ENCODE measurements at places on chromosomes 2 and 18.

- no peak for DNase-seq
Measured at GRCh38 chr2:42087857-42088195, 40.0 kb downstream of the PKDCC start.

DNA sequence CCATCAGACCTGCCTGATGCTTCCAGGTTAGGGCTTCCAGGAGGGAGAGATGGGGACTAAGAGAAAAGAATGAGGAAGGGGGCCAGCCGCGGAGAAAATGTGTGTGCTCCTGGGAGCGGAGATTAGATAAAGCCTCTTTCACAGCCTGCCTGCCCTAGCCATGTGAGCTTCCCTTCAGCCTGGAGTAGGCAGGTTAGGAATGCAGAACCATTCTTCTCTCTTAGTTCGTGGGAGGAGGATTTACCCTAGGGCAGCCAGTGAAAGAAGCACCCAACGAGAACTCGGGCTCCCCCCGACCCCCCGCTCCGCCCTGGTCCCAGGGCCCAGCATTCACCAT lies 36.1 kb downstream of the POMC start:
- no peak for DNase-seq

- peak; percentile 73 for DNase-seq
Measured at GRCh38 chr18:58541146-58541788, 87.6 kb downstream of the ALPK2 start.

DNA sequence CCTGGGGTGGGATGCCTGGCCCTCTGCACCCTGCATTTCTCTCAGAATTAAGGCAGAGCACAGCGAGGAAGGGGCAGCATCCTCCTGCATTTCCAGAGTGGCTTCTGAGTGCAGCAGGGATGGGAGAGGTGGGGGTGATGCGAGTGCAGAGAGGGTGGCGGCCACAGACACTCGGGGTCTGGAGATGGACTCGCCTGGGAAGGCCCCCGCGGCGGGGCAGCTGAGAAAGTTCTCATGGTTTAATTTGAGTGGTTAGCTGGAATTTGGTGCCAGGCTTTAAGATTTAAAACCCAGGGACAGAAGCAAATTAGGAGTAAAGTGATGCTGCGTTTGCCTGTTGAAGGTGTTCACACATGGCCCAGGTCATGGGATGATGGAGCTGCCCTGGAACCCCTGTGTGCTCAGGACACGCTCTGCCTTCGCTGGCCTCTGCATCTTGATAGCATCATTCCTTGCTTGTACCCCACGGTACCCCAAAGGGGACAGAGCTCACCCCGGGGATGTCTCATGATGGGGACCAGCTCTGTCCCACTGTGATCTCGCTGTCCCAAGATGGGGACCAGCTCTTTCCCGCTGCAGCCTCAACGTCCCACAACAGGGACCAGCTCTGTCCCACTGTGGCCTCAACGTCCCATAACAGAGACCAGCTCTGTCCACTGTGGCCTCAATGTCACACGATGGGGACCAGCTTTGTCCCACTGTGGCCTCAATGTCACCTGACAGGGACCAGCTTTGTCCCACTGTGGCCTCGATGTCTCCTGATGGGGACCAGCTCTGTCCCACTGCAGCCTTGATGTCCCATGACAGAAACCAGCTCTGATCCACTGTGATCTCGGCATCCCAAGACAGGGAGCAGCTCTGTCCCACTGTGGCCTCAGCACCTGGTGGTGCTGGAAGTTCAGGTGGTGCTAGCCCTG lies 27.5 kb downstream of the TMEM18 start:
- peak; percentile 37 for DNase-seq

DNA sequence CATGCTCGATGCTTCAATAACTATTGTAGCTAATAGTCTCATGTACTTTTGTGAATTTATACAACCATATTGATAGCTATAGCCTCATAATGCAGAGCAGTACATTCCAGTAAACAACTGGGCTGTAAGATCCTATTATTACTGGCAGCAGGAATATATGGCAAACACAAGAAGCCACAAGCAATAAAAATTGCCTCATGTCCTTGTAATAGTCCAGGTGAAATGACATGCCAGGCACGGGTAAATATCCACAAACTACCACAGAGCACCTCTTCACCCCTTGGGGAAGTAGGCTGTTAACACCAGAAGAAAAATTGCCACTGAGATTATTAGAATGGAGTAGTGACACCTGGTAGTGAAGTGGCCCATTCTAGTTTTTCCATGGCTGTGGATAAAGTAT lies 158.3 kb downstream of the MTX2 start:
- no peak for DNase-seq

GRCh38 chr18:66676699-66677098 lies 72.8 kb upstream of the CDH19 start:
- DNase-seq: no peak

- DNase-seq: no peak
Measured at GRCh38 chr2:194545978-194546377, 1111.0 kb upstream of the SLC39A10 start.

- DNase-seq: no peak
Measured at GRCh38 chr2:238459081-238459629, 32.4 kb downstream of the ASB1 start.

DNA sequence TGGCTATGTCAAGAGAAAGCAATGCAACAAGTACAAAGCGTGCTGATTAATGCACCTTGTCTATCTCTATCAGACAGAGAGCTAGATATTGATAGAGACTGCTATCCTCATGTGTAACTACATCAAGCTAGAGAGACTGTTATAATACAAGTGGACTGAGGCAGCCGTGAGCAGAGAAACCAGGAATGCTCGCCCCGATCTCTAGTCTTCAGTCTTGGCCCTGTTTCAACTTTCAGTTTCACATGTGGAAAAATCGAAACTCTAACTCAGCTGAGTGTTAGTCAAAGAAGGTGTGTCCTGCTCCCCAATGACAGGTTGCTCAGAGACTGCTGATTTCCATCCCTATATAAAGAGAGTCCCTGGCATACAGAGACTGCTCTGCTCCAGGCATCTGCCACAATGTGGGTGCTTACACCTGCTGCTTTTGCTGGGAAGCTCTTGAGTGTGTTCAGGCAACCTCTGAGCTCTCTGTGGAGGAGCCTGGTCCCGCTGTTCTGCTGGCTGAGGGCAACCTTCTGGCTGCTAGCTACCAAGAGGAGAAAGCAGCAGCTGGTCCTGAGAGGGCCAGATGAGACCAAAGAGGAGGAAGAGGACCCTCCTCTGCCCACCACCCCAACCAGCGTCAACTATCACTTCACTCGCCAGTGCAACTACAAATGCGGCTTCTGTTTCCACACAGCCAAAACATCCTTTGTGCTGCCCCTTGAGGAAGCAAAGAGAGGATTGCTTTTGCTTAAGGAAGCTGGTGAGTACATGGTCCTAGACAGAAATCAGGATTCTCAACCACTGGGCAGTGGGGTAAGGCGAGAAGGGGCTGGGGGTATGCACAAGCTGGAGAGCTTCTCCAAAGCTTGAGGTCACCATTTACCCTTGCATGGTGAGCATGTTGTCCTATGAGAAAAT lies at the start of gene RSAD2:
Gene RSAD2 (plus strand): TSS at position 376 of the 903 bp plus-strand sequence. CDS start 24 bp downstream, at position 400.
- peak; percentile 67 for DNase-seq

- DNase-seq: peak; percentile 50
Measured at GRCh38 chr2:120766470-120767351, 31.0 kb downstream of the GLI2 start.

DNA sequence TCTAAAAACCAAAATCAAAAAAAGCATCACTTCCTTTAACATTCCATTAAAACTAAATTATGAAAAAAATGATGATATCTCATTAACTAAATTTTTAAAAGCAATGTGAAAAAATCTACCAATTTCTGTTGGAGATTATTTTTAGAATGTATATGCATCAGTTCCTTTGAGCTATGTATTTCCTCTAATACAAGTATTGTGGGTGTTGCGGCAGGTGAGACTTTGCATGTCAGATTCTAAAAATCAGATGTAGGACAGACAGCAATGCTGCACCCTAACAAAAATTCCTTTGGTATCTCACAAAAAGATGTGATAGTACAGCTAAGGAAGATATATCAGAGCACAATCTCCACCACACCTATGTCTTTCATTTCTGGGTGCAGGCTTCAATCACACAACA lies 6.8 kb downstream of the MBD2 start:
- no peak for DNase-seq

DNA sequence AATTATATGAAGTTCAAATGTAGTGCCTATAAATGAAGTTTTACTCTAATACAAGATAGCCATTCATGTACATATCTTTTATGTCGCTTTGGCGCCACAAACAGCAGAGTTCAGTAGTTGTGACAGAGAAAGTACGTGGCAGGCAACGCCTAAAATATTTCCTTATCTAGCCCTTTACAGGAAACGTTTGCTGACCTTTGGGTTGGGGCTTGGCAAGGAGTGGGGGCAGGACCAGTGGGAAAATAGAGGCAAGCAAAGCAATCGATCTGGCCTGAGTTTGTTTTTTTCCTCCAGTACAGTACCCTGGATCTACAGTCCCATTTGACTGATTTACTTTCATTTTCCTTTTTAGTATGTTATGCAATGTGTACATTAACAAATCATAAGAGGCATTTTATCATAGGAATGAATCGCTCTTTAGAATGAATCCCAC lies 13.1 kb downstream of the CCDC68 start:
- peak; percentile 64 for DNase-seq

GRCh38 chr2:45806563-45807358 lies 155.3 kb downstream of the PRKCE start:
- DNase-seq: no peak

DNA sequence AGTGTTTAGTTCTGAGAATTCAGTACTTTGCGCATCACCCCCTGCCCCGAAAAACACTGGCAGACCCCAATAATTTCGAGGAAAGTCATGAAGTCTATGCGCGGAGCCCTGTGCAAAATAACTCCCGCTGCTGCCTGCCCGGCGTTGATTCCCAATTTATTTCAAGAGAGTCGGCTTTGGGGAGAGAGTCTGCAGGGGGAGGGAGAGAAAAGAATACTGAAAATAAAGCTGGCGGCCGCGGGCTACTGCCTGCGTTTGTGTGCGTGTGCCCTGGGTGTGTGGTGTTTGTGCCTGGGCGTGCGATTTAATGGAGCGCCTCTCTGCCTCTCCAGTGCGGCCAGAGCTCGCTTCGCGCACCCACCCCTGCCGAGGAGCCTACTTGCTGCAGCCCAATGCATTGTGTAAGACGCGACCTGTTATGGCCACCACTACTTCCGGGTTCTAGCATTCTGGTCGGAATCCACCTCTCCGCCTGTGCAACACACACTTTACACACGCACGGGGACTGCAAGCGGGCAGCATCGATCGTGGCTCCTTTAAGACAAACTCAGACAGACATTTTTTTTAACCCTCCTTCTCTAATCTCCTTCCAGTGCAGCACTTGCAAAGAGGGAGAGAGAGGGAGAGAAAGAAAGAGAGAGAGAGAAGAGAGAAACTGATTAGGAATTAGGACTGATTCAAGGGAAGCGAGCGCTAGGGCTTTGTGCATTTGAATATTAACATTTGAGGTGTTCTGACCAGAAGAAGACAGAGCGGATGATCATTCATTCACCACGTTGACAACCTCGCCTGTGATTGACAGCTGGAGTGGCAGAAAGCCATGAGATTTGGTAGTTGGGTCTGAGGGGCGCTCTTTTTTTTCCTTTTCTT lies at the start of gene MEIS1:
Gene MEIS1 (plus strand): TSS at position 447 of the 870 bp plus-strand sequence. CDS start 732 bp downstream, outside the sequence.
- no peak for DNase-seq

DNA sequence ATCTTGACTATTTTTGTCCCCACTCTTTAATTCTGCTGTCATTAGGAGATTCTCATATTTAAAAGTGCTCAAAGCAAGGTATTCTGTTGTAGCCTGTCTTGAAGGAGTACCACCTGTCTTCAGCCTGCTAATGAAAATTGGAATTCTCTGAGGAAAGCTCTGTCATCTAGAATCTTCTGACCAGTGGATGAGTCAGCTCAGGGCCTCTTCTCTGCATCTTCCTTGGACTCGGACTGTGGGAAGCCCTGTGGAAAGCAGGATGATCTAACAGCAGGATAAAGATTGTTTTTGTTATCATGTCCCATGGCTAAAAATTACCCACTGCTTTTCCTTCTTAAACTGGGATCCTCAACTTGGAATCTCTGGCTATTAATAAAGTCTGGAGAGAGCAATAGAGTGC lies 18.7 kb upstream of the TMEM200C start:
- DNase-seq: no peak

DNA sequence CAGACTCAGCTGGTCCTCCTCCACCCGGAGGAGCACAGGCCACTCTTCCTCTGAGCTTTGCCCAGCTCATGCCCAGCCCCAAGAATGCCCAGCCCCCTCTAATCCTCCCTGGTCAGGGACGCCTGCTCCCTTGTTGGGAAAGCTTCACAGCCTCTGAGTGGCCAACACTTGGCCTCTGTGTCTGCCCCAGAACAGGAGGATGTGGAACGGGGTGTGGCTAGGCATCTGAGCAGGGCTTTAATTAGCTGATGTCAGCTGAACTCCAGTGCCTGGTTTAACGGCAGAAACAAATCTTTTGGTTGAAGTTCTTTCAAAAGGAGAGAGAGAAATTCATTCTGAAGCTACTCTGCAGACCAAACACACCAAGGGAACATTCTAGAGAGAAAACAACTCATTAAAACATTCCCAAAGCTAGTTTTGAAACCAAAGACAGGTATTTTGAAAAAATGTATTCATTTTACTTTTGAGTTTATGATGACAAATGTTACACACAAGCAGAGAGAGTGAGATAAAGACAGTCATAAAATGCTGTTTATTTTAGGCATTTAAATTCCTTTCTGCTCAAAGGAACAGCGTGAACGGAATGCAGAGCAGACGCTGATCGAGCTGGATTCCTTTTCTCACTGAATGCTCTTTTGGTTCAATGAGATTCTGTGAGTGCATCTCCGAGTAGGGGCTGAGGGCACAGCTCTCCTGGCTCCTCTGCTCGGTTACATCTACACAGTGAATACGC lies 63.8 kb downstream of the RTP5 start:
- no peak for DNase-seq

- DNase-seq: no peak
Measured at GRCh38 chr2:224412141-224413015, 10.5 kb upstream of the FAM124B start.

- no peak for DNase-seq
Measured at GRCh38 chr2:79375817-79376216, 137.0 kb upstream of the CTNNA2 start.

DNA sequence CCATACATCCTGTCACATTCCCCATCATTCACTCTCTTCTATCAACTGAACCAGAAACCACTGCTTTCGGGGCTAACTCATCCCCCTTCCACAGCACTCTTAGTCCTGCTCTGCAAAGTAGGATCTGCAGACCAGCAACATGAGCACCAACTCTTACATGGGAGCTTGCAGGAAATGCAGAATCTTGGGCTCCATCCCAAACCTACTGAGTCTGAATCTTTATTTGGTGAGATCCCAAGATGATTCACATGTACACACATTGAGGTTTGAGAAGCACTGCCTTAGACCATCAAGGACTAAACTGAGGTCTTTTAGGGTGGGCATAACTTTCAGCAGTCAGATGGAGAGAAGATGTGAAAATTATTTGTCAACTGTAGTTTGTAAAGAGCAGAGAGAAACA lies 235.6 kb upstream of the EPHA4 start:
- DNase-seq: no peak

GRCh38 chr18:50590593-50590992 lies 30.7 kb downstream of the MAPK4 start:
- DNase-seq: no peak

GRCh38 chr18:63648241-63648640 lies 4.2 kb upstream of the SERPINB4 start:
- no peak for DNase-seq

GRCh38 chr2:236942554-236942953 lies 143.1 kb upstream of the COPS8 start:
- DNase-seq: no peak

GRCh38 chr2:52895726-52896340 lies 871.8 kb upstream of the CHAC2 start:
- no peak for DNase-seq

GRCh38 chr2:20633794-20634506 lies 16.9 kb downstream of the HS1BP3 start:
- DNase-seq: no peak

GRCh38 chr2:239169311-239170048 lies 231.3 kb downstream of the HDAC4 start:
- DNase-seq: peak; percentile 55
